Stimulated activated CD4-positive, alpha-beta T cell treated with anti-CD3 and anti-CD28 coated beads, Interleukin-4, amount 100 ng/mL, for 48 hours (primary cell): ENCODE measurements at places on chromosomes 1 and 21.

GRCh38 chr1:66349242-66349641 is 184.7 kb upstream of the SGIP1 start:
- DNase-seq, result no peak

GRCh38 chr1:56389813-56390212 is 189.6 kb downstream of the PLPP3 start:
- DNase-seq, result no peak

DNA sequence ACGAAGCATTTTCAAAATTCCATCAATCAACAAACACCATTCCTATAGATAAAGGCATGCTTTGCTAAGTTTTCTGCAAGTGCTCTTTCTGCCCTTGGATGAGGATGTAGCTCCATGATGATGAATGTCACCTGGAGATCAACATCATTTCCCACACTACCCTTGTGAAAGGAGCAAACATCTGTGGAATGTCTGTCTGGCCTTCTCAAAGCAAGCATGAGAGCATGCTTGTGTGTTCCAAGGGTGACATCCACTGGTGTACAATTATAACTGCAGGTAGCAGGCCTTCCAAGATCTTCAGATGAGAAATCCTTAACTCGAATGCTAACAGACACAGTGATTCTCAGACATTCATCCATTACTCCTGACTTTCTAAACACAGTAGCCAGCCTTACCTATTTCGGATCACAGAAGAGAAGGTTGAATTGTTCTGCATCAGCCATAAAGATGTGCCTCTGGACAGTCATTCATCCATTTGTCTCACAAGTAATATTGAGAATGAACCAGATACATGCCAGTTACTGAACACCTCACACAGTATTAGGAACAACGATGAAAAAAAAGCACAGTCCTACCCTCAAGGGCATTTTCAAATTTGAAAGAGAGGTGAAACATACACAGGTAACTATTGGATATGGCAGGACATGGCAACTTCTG is 162.4 kb downstream of the TPR start:
- DNase-seq, result no peak

DNA sequence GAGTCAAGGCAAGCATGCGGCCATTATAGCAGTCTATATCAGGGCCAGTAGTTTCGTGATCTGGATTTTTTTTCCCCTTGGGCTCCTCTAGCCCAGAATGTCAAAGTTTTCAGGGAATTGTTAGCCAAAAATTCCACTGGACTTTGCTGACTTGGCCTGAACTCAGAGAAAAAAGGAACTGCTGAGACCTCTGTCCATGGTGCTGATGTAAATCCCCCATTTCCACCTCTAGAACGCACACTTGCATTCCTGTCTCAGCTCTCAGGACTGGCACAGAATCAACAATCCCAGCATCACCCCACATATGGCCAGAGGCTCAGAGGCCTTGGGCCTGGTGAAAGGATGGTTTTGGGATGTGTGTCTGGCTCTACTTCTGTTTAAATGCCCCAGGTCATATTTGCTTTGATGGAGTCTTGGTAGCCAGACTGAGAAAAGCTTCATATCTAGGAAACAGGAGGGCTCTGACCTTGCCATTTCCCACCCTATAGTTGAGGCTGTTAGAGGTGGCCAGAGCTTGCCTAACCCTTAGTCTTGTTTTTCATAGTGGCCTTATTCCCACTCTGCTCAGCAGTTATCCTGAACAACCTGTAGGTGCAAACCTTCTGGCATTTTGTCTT is 16.9 kb upstream of the EFCAB14 start:
- DNase-seq, result no peak

- DNase-seq, result no peak
Measured at GRCh38 chr1:204524986-204525385, 8.8 kb downstream of the MDM4 start.

- DNase-seq, result peak; percentile 81
Measured at GRCh38 chr1:27366113-27366410, 699 bp downstream of the MAP3K6 start.

DNA sequence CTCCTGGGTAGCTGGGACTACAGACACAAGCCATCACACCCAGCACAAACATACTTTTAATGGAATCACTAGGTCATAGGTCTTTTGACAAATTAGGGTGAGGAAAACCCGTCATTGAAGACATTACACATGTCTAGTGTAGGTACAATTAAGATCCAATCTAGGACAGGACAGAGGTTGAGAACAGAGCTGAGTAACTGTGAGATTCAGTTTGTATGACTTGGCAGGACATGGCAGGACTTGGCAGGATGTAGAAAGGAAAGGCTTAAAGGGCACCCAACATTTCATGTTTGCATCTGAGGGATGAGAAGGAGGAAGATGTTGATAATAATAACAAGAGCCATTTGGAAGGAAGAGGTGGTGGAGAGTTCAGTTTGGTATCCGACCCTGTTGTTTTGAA is 483.8 kb downstream of the PCP4 start:
- no peak for DNase-seq

GRCh38 chr1:229068270-229068987 is 202.5 kb upstream of the RAB4A start:
- DNase-seq, result no peak

DNA sequence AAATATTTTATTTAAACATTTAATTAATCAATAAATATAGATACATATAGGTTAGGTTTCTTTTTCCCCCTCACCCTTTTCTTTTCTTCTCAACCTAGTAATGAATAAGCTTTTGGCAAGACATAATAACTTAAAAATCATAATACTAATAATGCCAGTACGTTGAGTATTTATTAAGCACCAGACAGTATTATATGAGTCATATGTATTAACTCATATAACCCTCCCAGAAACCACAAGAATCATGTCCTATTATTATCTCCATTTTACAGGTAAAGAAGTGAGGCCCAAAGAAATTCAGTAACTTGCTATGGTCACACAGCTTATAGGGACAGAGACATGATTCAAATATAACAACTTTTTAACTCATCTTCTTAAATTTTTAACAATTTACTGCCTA is 834.5 kb upstream of the ADGRL2 start:
- no peak for DNase-seq

DNA sequence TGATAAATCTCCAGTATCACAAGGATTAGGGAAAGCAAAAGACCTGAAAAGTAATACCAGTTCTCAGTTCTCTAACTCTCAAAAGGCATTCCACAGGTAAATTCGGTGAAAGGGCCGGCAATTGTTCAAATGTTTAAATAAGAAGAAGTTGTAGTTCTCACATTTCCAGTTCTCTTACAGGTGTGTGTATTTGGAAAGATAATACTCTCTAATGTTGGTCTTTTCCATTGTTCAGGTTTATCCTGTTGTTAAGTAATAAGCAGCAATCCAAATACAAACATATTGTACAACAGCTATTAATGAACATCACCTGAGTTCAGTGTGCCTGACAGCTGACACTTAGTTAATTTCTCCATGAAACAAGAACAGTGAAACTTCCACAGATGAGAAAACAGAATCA is 13.2 kb upstream of the PRKAB2 start:
- no peak for DNase-seq

- no peak for DNase-seq
Measured at GRCh38 chr1:229203030-229203751, 67.7 kb upstream of the RAB4A start.

GRCh38 chr1:116390195-116390594 is 17.2 kb downstream of the ATP1A1 start:
- DNase-seq, result no peak

DNA sequence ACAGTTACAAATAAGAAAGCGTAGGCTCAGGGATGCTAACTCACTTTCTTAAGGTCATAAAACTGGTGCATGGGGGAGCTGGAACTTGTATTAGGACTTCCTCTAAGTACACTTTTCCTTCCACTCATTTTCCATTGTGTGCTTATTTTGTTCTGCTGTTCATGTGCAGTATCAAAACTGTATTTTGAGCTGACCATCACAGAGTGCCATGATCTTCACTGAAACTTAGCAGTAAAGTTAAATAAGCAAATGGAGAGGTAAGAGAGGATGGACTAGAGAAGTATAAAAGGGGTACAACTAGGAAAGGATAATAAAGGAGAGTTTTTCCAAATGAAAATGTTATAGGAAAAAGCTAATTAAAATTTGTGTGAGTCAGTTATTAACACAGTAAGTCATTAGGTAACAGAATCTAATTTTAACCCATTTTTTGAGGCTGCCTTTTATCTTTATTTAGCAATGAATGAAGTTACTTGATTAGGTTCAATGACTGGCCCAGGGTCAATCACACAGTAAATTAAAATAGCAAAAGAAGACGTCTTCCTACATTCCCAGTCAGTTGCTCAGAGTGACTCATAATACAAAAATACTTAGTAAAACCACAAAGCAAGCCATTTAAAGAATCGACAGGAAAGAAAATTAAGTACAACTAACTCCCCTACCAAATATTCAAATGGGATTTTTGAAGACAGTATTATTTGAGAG is 165.8 kb upstream of the C1orf105 start:
- no peak for DNase-seq

GRCh38 chr1:170664828-170665612 is 1.1 kb downstream of the PRRX1 start:
- no peak for DNase-seq

- no peak for DNase-seq
Measured at GRCh38 chr1:227240983-227241382, 77.3 kb downstream of the CDC42BPA start.
